ENCODE measurements at places on chromosomes 5 and 9.

GRCh38 chr9:114345493-114346065 is 15.9 kb downstream of the ORM2 start:
- DNase-seq: no peak

- DNase-seq: no peak
Measured at GRCh38 chr5:137648361-137648760, 87.5 kb downstream of the KLHL3 start.

DNA sequence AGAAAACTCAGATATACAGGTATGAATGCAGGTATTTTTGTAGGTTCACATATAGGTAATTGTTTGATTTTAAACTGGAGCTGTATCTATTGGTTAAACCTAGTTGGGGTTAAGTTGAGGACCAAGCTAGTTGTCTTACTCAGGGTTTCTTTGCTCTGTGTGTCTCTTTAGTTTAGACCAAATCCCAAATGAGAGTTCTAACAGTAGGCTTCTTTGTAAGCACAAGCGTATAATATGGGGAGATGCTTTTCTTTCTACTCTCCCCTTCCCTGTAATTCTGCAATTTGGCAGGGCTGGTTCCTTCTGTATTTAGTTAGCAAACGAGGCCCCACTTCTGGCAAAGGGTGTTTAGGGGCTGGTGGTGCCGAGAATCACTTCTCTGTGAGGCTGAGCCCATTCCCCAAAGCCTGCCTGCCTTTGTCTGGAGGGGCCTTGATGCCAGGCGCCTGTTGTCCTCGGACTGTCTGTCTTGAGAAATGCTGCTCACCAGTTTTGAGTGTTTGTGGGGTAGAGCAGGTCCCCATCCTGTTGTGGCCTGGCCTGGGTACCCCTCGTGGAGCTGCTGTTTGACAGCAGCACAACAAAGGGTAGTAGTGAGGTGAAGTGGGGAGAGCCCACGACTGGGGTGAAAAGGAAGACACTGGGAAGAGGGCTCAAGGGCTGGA is 259.3 kb downstream of the FANCC start:
- no peak for DNase-seq

DNA sequence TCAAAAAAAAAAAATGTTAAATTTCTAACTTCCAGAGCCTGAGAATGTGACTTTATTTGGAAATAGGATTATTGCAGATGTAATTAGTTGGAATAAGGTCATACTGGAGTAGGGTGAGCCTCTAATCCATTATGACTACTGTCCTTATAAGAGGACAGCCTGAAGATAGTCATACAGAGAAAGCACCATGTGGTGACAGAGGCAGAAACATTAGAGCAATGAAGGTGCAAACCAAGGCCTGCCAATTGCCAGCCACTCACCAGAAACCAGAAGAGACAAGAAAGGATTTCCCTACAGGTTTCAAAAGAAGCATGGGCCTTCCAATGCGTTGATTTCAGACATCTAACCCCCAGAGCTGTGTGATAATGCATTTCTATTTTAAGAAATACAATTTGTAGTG is 659.2 kb upstream of the CHD1 start:
- DNase-seq: no peak

GRCh38 chr5:32147236-32147635 is 26.9 kb downstream of the GOLPH3 start:
- DNase-seq: no peak

DNA sequence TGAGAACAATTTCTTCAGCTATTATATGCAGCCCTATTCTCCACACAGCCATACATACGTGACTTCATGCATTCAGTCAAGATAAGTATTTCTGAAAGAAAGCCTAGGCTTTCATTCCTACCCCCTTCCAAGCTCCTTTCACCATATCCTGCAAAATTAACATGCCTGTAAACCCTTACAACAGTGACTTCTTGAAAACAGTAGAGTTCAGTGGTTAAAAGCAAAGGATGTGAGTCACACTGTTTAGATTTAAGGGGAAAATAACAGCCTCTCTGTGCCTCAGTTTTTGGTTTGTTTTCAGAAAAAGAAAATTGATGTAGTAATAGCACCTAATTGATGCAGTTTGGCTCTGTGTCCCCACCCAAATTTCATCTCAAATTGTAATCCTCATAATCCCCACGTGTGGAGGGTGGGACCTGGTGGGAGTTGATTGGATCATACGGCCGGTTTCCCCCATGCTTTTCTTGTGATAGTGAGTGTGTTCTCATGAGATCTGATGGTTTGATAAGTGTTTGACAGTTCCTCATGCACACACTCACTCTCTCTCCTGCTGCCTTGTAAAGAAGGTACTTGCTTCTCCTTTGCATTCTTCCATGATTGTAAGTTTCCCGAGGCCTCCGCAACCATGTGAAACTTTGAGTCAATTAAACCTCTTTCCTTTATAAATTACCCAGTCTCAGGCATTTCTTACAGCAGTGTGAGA is 264.8 kb downstream of the CETN3 start:
- DNase-seq: no peak

DNA sequence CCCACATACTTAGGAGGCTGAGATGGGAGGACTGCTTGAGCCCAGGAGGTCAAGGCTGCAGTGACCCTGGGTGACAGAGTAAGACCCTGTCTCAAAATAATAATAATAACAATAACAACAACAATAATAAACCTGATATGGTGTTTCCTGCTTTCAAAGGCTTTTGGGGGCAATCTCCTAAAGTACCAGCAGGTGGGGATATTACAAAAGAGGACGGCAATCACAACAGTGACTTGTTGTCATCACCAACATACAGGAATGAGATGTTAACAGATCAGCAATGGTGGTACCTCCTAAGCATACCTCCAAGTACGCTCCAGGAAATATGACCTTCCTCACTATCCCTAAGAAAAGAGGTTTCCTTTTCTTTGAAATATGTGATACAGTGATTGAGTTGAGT is 91.1 kb upstream of the RNF180 start:
- DNase-seq: no peak

GRCh38 chr9:33388110-33388994 is 14.0 kb downstream of the AQP7 start:
- no peak for DNase-seq

DNA sequence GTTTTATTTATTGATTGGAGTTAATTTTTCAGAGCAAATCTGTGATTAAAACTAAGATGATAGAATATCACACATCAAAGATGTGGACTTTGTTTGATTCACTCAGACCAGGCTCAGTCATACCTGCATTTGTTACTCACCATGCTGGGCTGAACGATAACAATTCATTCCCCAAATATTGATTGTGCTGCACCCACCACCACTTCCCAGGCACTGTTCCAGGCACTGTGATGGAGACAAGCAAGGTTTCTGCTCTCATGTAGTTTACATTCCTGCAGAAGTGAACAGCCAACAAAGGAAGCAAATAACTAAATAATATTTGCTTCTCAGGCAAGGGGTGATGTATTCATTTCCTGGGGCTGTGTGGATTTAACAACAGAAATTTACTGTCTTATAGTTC is 428.3 kb downstream of the DNAH5 start:
- DNase-seq: no peak

GRCh38 chr5:63923914-63924313 is 38.3 kb downstream of the HTR1A start:
- DNase-seq: no peak

DNA sequence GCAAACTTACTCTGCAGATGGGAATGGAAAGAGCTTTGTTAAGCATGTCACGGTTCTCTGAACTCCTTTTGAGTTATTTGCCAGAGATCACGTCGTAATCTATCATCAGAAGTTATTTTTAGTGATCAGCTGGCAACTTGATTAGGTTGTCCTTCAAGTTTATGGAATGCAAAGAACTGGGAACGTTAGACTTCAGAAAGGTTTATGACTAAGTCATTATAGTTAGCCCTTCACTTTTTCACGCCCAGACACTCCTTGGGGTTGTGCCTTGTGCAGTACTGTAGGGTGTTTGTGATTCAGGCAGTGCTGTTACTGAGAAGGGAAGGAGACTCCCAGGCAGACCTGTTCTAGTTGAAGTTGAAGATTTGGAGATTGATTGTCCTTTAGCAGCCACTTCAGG is 26.8 kb upstream of the PHF2 start:
- DNase-seq: no peak

GRCh38 chr9:111957856-111958631 is 61.4 kb downstream of the UGCG start:
- DNase-seq: no peak

GRCh38 chr5:57828221-57828620 is 345.6 kb upstream of the ACTBL2 start:
- DNase-seq: no peak
